Fibroblast of lung (primary cell): ENCODE measurements at places on chromosomes 2 and 18. TPM values are rescaled to one million over a fixed set of nuclear protein-coding genes. Genes with fewer than 3 reads are reported as not detected.

GRCh38 chr2:236592821-236593220 lies 23.2 kb downstream of the ACKR3 start:
- DNase-seq = peak; percentile 43

DNA sequence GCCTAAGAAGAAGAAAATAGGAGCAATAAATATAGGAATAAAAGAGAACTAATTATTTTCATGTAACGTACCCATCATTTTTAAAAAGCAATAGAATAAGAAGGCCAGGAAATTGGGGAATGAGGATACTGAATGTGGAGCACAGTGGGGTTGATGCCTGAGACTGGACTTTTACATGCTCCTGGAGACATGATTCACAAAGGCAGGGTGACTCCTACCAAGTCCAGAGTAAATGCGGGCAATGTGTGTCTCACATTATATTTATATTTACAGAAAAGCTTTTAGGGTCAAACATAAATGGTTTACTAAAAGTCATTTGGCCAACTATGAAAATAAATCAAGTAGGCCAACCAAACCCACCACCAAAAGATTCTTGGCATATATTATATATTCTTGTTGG lies 87.9 kb upstream of the COL5A2 start:
- peak; percentile 57 for DNase-seq

DNA sequence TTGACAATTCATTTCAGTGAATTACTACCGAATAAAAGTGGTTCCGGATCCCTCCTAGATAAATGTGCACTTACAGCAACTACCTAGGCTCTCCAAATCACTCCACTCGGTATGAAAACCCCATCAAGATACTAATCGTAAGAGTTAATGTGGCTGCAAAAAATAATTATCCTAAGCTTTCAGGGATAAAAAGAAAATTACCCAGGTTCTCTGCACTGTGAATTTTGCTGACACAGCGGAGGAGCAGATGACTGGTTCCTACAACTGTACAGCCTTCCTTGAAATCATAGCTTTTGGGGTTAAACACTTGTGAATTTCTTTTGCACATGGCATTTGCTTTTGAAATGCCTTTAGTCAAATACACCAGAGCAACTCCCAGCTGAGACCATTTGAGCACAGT lies 104.7 kb downstream of the CD226 start:
- DNase-seq = no peak

GRCh38 chr2:118473846-118474540 lies 373.5 kb downstream of the EN1 start:
- no peak for DNase-seq

- DNase-seq = no peak
These were observed 112.6 kb upstream of the YPEL5 start for GRCh38 chr2:30034052-30034775.

DNA sequence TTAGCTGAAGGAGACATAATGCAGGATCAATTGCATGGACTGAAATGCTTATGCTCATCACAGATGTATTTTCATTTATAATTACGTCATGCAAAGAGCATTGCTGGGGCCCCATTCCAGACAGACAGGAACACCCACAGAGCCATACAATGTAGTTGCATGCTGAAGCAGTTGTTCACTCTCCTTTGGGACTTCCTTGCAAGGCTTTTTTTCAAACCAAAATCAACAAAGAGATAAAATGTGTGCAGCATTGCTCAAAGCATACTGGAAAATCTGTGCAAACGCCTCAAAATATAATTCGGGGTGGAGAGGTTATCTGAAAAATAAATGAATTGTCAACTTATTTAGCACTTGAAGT lies 463.2 kb downstream of the CDH2 start:
- peak; percentile 92 for DNase-seq

DNA sequence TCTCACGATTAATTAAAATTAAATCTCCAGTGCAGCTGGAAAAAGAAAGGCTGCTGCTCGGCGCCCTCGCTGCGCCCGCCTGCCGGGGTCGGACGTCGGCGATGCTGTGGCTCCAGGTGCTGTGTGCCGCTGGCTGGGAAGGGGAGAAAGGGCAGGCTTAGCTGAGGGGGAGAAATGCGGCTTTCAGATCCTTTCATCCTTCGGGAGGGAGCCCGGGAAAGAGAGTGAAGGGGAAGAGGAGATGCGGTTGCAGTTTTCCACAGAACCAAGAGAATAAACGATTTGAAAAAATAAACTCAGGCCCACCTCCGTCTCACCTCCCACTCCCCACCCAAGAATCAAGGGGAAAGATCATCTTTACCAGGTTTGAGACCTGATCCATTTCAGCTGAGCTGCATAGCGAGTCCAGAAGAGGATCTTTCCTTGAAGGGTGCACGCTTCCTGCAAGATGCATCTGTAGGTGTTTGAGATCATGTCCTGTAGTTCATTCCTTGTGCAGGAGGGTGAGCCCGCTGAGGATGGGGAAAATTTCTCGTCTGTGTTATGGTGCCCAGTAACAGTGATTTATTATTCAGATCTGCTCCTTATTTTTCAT lies 495 bp downstream of the TMEM169 start:
- DNase-seq = no peak

- no peak for DNase-seq
These were observed 17.4 kb upstream of the ADGRF3 start for GRCh38 chr2:26363958-26364357.

DNA sequence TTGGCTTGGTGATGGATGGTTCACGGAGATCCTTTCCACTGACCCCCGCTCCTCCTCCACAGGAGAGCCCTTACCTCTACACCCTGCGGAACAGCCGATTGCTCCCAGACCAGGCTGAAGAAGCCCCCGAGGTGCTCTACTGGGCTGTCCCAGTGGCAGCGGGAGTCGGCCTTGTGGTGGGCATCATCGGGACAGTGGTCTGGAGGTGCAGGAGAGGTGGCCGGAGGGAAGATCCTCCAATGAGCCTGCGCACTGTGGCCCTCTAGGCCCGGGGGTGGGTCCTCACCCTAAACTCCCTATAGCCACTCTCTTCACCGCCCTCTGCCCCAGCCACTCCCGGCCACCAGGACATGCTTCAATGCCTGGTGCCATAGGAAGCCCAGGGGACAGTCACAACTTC lies 108.8 kb upstream of the PPP1CB start:
- no peak for DNase-seq

DNA sequence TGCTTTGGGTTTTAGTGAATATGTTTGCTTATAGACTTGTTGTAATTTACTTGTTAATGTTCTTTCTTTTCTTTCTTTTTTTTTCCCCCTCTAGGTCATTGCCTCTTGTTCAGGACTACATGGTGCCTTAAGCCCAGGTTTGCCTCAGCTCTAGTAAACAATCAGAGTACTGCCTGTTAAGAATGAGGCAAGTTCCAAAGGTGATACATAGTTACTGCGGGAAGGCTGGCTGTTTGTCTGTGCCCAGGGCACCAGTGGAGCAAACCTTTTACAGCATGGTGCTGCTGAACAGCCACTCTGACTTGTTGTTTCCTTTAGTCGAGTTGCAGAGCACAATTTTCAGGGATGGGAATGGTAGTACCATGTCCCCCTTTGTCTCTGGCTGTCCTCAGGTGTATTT lies 517.2 kb downstream of the NYAP2 start:
- no peak for DNase-seq

GRCh38 chr2:26778507-26778906 lies 7.3 kb upstream of the CENPA start:
- no peak for DNase-seq

- DNase-seq = peak; percentile 53
These were observed 12.2 kb downstream of the PLB1 start for GRCh38 chr2:28507796-28508764.

GRCh38 chr2:43075054-43075593 lies 151.3 kb downstream of the ZFP36L2 start:
- peak; percentile 99 for DNase-seq

GRCh38 chr2:42135381-42136312 lies 33.5 kb upstream of the EML4 start:
- no peak for DNase-seq

DNA sequence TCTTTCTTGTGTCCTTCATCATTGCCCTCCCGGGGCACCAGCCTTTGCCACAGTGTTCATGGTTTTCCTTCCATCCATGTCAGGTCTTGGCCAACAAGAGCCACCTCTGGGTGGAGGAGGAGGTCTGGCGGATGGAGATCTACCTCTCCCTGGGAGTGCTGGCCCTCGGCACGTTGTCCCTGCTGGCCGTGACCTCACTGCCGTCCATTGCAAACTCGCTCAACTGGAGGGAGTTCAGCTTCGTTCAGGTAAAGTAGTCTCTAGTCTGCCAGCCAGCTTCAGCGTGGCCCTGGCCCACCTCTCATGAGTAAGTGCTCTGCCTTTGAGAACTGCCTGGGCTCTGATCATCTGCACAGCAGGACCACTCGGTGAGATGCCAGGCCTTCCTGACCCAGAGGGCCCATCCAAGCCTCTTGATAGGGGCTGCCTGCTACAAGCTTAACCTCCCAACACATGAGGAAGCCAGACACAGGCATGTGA lies 31.0 kb downstream of the STEAP3 start:
- no peak for DNase-seq

GRCh38 chr2:100902817-100903405 lies 83.0 kb downstream of the NPAS2 start:
- DNase-seq = peak; percentile 98

- peak; percentile 67 for DNase-seq
These were observed 231.7 kb downstream of the TRIB2 start for GRCh38 chr2:12948231-12948960.

DNA sequence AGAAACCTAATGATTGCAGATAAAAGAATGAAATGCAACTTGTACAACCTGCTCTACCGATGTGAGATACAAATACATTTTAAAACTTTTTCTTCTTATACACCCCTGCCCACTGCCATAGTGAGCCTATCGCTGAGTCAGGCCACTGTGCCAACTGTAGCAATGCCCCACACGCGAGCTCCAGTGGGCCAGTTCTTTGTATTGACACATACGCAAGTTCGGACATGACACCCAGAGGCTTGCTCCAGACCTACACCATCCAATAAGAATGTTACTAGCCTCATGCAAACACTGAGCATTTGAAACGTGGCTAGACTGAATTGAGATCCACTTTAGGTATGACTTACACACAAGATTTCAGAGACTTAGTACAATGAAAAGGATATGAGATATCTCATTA lies 340.1 kb downstream of the ARHGAP15 start:
- no peak for DNase-seq

- peak; percentile 74 for DNase-seq
These were observed 184.8 kb upstream of the SP5 start for GRCh38 chr2:170530284-170530745.

- no peak for DNase-seq
These were observed 5.5 kb upstream of the TUBB6 start for GRCh38 chr18:12302391-12303147.

DNA sequence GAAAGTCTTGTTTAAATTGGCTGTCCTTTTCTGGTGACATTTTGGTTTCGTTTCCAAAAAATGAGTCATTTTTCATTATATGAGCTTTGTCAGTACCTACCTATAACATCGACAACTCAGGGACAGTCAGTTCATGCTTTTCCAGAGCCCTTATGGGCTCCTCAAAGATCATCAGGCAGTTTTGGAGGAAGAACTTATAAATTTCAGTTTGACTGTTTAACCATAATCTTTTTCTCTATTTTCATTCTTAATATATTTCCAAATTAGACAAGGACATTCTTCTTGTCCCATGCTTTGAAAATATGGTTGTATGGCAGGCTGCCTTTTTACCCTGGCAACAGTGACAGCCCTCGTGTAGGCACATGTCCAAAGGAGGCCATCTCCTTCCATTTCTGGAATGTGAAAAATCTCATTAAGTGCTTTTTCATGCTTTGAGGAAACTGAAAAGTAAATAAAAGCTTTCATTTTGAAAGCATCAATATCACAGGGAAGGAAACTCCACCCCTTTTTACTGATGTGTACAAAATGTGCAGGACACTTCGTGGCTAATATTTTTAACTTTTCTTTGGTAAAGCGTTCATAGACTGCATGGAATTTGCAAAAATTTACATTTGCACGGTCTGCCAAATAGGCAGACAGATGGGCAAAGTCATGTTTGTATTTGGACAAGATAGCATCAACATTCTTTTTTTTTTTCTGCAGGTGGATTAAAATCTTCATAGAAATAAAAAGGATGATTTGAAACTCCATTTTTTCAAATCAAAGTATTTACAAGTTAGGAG lies 7.2 kb upstream of the PROC start:
- peak; percentile 37 for DNase-seq

DNA sequence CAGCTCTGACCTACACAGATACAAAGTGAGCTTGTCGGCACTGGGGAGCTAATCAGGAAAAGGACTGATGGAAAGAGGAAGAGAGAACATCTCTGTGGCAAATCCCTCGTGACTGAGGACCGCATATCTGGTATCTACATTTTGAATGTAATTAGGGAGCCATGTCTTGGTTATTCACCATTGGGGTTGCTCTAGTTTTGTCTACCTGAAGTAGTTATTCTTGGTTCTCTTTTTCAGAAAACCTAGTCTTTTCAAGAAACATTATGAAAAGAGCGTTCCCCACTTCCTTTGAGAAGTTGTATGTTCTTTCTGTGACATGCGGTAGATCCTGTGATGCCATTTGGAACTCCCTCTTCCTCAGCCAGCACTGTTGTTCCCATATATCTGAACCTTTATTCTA lies 104.4 kb downstream of the DOCK10 start:
- DNase-seq = no peak

GRCh38 chr2:72949045-72949444 lies 31.7 kb downstream of the EMX1 start:
- no peak for DNase-seq

DNA sequence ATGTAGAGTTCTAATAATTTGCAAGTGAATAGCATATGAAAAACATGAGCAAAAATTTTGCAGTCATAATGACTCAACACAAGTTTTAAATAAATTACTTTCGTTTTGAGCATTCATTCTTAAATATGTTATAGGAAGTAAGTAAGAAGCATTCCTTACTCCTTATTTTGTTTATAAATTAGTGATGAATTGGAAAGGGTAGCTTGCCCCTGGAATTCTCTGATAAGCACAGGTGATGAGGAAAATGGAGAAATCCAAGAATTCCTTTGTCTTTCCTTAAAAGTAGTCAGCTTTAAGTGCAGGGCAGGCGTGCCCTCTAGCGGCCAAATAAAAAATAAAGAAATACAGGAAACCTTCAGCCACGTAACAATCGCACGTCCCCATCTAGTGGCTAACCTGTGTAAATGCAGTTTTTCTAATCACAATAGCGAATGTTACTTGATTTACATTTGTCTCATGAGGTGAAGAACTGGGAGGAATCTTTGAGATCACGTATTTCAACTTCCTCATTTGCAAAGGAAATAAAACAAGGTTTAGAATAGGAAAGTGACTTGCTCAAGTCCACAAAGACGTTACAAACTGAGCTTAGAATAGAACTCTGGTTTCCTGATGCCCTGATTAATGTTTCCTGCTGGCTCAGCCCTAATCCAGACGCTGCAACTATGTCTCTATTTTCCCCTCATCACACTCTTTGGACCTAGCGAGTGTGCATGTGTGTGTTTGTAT lies 47.2 kb upstream of the ZNG1B start:
- DNase-seq = peak; percentile 65

DNA sequence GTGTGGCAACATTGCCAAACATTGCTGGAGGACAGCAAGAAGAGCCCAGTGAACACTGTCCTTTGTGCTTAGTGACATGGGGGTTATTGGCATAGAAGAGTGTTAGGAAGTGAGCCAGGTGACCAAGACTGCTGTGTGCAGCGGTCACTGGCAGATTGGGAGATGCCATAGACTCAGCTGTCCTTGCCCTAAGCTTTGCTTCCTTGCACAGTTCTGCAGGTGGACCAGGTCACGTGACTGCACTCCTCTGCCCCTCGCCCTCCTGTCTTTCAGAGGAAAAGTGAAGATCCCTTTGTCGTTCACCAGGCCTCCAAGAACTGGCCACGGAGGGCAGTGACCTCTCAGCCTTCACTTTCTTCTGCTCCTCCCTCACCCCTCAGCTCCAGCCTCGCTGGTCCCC lies 215.6 kb upstream of the SMIM21 start:
- no peak for DNase-seq

PLCL1 gene
- 0.83 and 1.3 TPM in 2 replicates for total RNA-seq

UGT1A4 gene
- not detected in 2 replicates for total RNA-seq

GKN2 gene
- not detected in 2 replicates for total RNA-seq

HOXD3 gene
- total RNA-seq = not detected in 2 replicates

TMEM17 gene
- 1.3 and 2.5 TPM in 2 replicates for total RNA-seq
